Stimulated activated effector memory CD8-positive, alpha-beta T cell treated with anti-CD3 and anti-CD28 coated beads, Interleukin-12 subunit alpha, Interleukin-12 subunit beta, amount 100 ng/mL, for 72 hours (primary cell): ENCODE measurements at places on chromosomes 2 and 18.

DNA sequence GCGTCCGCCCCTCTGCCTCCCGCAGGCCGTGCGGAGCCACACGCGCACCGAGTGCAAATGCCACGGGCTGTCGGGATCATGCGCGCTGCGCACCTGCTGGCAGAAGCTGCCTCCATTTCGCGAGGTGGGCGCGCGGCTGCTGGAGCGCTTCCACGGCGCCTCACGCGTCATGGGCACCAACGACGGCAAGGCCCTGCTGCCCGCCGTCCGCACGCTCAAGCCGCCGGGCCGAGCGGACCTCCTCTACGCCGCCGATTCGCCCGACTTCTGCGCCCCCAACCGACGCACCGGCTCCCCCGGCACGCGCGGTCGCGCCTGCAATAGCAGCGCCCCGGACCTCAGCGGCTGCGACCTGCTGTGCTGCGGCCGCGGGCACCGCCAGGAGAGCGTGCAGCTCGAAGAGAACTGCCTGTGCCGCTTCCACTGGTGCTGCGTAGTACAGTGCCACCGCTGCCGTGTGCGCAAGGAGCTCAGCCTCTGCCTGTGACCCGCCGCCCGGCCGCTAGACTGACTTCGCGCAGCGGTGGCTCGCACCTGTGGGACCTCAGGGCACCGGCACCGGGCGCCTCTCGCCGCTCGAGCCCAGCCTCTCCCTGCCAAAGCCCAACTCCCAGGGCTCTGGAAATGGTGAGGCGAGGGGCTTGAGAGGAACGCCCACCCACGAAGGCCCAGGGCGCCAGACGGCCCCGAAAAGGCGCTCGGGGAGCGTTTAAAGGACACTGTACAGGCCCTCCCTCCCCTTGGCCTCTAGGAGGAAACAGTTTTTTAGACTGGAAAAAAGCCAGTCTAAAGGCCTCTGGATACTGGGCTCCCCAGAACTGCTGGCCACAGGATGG lies 7.1 kb upstream of the WNT10A start:
- DNase-seq = no peak

- DNase-seq = no peak
Measured at GRCh38 chr2:44884677-44885076, 56.8 kb upstream of the SIX3 start.

GRCh38 chr2:191666226-191666625 lies 11.7 kb upstream of the NABP1 start:
- DNase-seq = no peak

GRCh38 chr2:199903111-199903510 lies 8.0 kb upstream of the C2orf69 start:
- no peak for DNase-seq

DNA sequence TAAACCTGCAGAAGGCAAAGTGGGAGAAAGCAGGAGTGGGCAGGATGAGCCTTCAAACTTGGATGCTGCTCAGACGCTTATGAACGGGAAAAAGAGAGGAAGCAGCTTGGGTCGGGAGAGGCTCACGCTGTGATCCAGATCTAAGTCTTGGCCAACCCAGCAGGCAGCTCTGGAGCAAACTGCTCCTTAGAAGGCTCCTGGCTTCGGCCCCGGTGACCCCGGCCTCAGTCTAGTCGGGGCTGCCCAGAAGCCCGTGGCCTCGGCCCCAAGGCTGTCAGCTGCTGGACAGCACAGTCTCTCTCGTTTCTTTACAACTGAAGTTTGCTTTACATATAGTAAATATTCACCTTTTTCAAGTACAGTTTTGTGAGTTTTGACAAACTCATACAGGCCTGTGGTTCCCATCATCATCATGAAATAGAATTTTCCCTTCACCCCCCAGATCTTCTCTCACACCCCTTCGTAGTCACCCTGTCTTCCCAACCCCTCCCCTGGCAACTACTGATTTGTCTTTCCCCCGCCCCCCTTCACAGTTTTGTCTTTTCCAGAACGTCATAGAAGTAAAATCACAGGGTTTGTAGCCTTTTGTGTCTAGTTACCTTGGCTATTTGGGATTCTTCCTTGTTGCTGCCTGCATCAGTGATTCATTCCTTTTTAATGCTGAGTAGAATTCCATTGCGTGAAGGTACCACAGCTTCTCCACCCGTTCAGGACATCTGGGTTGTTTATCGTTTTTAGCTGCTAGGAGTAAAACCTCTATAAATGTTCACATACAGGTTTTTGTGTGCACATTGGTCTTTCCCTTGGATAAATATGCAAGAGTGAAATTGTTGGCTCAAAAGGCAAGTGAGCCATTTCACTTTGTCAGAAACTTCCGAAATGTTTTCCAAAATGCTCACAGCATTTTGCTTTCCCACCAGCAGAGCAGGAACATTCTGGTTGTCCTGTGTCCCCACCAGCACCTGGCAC lies 35.1 kb downstream of the MYO7B start:
- no peak for DNase-seq

DNA sequence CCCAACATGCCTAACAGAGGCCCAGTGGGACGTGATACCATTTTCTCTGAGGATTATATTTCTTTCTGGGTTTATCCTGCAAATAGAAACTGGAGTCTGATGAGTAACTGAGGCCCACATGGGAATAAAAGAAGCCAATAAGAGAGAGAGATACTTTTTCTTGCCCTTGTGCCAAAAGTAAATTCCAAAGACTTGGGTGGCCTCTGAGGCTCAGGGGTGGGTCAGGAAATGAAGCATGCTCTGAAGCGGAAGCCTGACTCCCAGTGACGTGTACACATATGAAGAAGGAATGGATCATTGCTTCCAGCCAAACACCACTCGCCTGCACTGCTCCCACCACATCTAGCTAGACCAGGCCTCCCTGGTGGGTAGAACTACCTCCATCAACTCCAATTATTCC lies 273.6 kb upstream of the NCKAP5 start:
- DNase-seq = no peak

DNA sequence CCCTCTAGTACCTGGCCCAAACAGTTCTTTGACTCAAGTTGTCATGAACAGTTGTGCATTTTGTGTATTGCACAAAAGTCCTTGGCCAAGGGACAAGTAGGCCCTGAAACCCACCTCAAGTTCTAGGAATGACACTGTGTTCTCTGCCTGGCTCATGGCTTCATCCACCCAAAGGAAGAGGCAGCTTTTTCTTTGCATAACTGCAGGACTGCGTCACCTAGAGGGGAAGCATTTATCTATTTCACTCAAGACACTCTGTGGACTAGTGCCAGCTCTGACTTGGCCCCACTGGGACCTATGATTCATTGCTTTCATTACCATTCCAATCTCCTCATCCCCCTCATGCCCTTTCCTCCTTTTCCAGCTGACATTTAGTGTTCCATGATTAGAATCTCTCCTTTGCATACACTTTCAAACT lies 119.3 kb upstream of the SIX2 start:
- no peak for DNase-seq

DNA sequence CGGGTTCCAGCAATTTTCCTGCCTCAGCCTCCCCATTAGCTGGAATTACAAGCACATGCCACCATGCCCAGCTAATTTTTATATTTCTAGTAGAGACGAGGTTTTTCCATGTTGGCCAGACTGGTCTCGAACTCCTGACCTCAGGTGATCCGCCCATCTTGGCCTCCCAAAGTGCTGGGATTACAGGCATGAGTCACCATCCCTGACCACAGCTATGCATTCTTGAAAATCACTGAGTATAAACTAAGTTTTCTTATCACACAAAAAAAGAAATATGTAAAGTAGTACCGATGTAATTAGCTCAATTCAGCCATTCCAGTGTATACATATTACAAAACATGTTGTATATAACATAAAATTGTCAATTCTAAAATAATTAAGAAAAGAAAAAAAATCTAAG lies 232.7 kb downstream of the MBD2 start:
- no peak for DNase-seq

GRCh38 chr2:1278125-1278524 lies 135.1 kb upstream of the TPO start:
- DNase-seq = no peak

GRCh38 chr18:57950542-57950941 lies 93.5 kb upstream of the NEDD4L start:
- DNase-seq = no peak

DNA sequence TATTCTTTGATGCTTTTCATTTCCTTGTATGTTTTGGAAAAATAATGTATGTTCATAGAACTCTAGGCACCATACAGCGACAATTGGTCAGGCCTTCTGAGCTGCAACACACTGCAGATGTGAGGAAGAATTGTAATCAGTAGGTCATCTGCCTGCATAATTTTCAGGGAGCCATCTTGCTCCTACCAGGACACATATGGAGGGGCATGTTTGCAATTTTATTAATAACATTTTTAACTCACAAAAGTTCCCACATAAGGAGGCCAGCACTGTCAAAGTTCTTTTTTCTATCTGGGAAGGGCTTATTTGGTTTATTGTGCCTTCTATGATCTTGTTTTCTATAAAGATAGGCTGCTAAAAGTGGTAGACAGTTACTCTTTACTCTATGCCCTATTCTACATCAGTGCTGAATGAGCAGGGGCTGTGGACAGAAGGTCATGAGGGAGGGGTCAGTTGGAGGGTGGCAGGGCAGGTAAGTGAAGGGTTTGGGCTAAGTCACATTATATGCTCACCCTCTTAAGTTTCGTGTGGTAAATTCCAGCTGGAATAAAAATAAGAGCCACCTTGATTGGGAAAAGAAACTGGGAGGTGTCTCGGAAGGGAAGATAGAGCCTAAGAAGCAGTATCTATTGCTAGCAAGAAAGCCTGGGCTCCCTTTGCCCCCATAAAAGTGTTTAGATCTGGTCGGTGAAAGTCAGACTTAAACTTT lies 126.3 kb downstream of the PLCL1 start:
- no peak for DNase-seq

DNA sequence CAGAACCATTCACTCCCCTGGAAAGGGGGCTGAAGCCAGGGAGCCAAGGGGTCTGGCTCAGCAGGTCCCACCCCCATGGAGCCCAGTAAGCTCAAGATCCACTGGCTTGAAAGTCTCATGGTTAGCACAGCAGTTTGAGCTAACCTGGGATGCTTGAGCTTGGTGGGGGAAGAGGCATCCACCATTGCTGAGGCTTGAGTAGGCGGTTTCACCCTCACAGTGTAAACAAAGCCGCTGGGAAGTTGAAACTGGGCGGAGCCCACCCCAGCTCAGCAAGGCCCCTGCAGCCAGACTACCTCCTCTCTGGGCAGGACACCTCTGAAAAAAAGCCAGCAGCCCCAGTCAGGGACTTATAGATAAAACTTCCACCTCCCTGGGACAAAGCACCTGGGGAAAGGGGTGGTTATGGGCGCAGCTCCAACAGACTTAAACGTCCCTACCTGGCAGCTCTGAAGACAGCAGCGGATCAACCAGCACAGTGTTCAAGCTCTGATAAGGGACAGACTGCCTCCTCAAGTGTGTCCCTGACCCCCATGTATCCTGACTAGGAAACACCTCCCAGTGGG lies 14.7 kb upstream of the TTC32 start:
- no peak for DNase-seq

DNA sequence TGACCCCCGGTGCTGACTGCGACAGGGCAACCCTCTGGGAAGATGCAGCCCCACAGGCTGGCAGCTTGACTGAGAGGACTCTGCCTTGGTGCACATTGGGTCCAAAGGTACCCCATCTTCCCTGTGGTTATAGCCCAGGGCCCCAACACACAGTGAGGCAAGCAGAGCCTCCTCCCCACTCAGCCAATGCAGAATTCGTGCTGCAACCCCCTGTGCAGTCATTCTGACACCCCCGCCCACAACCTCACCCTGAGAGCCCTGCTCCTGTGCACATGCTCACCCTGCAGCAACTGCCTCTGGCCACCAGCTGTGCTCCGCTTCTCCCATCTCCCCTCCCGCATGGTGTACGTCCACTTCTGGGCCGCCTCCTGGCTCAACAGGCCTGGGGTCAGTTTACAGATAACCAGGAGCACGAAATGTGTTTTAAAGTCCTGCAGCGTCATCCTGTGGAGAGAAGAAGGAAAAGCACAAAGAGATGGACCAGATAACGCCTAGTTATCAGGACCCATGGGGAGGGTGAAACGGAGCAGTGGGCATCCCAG lies 24.4 kb downstream of the CAPN14 start:
- DNase-seq = no peak

- DNase-seq = no peak
Measured at GRCh38 chr2:41994661-41995060, 53.2 kb upstream of the PKDCC start.

DNA sequence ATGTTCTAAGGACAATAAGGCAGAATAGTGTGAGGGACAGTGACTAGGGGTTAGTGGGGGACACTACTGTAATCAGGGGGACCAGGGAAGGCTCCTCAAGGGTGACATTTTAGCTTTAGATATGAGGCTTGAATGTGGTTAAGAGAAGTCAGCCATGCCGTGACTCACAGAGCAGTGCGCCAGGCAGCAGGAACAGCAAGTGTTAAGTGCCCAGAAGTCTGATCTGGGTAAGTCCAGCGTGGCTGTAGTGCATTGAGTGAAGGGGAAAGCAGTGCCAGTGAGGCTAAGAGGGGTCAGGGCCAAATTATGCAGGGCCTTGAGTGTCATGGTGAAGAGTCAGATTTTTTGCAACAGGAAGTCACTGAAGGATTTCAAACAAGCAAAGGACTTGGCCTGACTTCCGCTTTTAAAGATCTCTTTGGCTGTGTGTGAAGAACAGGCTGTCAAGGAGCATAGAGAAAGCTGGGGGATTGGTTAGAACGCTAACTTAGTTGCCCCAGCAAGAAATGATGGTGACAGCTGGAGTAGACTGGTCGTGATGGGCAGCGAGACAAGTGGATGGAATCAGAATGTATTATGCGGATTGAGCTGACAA lies 151.5 kb downstream of the MSH2 start:
- DNase-seq = no peak

DNA sequence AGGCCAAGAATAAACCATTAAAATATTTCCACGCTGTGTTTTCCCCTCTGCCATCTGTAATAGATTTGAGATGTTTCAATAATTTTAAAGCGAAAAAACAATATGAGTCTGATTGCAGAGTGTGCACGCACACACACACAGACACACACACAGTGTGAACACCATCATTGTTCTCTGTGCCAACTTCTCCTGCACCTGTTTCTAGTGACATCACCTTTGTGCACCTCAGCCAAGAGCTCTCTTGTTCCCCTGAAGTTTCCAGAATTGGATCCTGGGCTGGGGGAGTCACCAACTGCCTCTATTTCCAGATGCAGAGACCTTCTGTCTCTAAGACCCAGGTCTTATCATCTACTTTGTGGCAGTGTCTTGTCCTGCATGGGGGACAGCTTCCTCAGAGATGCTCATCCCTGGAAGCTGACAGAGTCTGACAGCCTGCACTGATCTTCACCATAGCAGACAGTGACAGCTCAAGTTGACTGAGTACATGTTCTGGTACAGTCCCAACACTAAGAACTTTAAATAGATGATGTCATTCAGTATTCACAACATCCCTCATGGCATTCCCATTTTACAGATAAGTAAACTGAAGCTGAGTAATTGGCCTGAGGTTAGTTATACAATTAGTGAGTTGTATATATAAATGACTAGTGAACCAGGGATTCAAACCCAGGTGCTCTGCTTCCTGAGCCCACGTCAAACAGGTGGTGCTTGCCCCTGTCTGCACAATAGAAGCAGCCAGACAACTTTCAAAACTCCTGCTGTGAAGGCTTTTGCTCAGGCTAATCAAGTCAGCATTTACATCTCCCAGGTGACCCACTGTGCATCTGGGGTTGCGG lies 39.4 kb downstream of the ACOXL start:
- DNase-seq = no peak
